Foreskin fibroblast (primary cell): ENCODE measurements at places on chromosomes 2 and 18.

DNA sequence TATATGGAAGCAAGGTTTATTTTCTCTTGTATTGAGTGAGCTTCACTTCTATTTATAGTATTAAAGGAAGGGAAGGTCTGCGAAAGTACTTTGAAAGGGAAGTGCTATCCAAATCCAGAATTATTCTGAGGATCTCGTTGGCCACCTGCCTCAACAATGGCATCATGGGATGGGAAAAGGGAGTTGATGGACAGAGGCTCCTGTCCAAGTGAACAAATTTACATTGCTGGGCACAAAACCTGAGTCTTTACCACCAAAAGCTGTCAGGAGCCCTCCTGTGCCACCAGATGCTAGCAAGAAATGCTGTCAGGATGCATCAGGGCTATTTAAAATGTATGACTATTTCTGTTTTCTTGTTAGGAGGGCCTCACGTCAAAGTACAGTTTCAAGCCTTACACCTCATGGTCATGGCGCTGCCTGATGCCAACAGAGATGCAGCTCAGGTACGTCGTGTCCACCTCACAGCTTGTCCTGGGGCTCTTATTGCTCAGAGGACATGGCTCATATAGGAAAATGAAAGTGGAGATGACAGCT, 157.3 kb downstream of the ARHGAP28 start:
- DNase-seq = no peak

DNA sequence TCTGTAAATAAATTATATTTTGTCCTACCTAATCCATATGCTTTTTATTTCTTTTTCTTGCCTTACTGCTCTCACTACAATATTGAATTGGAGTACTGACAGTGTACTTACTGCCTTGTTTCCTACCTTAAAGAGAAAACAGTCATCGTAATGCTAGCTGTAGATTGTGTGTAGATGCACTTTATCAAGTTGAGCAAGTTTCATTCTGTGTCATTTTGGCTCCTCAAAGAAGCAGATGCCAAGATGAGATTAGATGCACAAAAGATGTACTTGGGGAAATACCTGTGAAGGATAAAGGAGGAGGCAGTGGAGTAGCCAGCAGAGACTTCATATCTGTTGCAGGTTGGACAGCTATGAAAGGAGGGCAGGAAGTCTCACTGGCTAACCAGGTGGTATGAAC, 145.5 kb downstream of the FTCDNL1 start:
- DNase-seq = no peak

GRCh38 chr2:65320946-65321345, 93.3 kb downstream of the ACTR2 start:
- no peak for DNase-seq

DNA sequence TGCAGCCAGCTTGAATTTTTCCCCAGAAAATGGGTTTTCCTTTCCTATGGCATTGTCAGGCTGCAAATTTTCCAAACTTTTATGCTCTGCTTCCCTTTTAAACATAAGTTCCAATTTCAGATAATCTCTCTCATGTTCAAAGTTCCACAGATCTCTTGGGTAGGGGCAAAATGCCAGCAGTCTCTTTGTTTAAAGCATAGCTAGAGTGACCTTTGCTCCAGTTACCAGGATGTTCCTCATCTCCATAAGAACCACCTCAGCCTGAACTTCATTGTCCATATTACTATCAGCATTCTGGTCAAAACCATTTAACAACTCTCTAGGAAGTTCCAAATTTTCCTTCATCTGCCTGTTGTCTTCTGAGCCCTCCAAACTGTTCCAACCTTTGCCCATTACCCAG, 68.3 kb downstream of the SGPP2 start:
- no peak for DNase-seq

DNA sequence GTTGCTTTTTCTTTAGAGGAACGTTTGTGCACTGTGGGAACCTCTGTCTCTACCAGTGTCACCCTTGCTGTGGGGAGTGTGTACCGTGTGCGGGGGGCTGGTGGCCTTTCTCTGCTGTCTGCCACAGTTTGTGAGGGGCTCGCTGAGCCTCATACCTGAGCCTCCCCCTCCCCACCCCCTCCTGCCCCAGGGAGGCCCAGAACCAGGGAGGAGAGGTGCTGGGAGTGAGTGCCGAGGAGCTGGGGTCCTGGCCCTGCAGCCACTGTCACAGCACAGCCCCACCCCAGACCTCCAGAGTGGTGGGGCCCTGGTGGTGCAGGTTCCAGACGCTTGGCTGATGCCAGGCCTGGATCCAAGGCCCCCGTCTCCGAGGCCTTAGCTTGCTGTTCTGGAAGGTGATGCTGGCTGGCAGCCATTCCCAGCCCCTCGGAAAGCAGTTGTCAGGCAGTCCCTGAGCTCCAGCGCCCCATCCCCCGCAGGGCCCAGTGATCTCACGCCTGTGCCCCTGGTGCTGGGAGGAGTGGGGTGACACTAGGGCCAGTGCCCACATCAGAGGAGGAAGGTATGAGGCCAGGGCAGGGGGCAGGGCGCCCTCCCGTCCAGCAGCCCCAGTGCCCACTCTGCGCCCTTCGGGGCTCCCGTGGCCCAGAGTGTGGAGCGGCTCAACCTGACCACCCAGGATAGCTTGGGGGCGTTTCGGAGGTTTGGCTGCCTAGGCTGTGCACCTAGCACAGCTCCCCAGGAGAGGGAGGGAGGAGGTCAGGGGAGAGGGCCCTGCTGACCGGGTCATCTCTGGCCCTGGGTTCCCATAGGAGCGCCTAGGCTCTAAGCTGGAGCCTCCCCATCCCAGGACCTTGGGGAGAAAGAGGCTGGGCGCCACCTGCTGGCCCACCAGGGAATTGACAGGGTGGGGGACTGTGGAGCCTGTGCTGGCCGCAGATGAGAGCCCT, 53.0 kb upstream of the ALPP start:
- no peak for DNase-seq

GRCh38 chr2:118437501-118437900, 349.2 kb downstream of the INSIG2 start:
- DNase-seq = no peak
